ENCODE measurements at places on chromosomes 3 and 15.
A peak's percentile ranks its signal among the peaks of the same experiment; 100 is the strongest.

DNA sequence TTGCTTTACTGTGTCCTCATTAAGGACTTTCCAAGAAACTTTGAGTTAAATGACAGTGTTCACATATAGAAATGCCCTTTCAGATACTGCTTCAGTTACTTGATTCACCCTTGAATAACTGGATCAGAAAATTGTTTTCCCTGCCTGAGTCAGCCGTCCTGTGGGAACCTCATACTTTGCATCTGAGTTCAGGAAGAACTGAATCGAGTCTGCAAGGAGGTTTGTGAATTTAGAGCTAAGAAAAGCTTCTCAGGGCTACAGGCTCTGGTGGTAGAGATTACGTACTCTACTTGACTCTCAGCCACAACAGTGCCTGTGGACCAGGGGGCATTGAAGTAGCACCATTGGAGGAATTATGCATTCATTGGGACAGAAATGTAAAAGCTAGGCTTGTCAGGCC, 252.4 kb upstream of the C2CD4B start:
- DNase-seq: no peak

GRCh38 chr3:130459944-130460343, 57.0 kb upstream of the COL6A6 start:
- no peak for DNase-seq

- DNase-seq: peak; percentile 73
Measured at GRCh38 chr15:84035399-84035766, 200.2 kb upstream of the GOLGA6L4 start.

DNA sequence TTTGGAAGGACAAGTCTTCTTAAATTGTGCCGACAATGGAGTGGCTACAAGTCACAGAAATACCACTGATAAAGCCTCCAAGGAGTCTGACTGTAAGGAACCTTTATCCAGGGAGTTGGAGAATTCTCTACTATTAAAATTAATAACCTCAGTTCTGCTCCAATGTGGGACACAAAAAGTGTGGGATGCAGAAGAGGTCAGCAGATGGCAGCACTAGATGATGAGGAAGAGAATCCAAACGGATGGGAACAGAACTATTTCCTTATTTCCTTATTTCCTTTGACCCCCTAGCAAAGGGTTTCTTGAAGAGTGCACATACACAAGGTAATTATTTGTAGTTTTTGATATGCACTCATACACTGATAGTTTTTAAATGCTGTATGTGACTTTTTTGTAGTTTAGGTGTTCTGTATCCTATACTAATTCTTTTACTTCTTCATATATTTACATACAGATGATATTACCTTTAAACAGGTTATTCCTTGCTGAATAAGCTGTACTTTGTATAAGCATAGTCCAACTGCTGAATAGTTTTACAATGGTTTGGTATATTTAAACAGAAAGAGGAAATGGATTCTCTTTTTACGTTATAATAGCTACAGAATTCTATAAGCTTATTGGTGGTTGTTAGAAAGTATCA, 25.6 kb upstream of the NLGN1 start:
- DNase-seq: peak; percentile 57

- DNase-seq: no peak
Measured at GRCh38 chr15:91919014-91919534, 65.6 kb downstream of the SLCO3A1 start.

GRCh38 chr3:126972866-126973265, 10.0 kb upstream of the PLXNA1 start:
- peak; percentile 31 for DNase-seq

- DNase-seq: no peak
Measured at GRCh38 chr3:112874725-112875124, 28.1 kb upstream of the CD200R1L start.

DNA sequence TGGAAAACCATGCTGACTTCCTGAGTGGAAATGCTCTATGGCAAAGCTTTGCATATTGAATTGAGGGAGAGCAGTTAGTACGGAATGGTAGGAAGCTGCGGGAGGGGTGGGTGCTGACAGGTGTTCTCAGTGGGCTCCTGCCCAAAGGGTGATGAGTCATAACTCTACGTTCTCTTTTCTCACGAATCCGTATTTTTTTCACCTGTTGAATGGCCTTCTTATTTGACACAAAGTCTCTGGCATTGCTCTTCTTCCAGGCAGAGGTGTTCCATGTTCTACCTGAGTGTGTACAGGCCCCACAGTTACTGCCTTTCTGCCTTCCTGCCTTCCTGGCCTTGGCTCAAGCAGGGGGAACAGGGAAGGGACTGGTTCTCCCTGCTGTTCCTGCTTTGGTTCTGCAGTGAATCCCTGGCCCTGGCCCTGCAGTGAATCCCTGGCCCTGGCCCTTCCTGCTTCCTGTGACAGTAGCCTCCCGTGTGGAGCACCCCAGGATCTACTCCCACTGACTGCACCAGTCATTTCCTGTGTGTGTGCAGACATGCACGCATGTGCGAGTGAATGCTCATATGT, 31.9 kb downstream of the TRAK1 start:
- no peak for DNase-seq

GRCh38 chr15:89495638-89496145, 691 bp downstream of the RHCG start:
- DNase-seq: no peak

GRCh38 chr3:192570821-192571791, 156.2 kb downstream of the FGF12 start:
- no peak for DNase-seq

DNA sequence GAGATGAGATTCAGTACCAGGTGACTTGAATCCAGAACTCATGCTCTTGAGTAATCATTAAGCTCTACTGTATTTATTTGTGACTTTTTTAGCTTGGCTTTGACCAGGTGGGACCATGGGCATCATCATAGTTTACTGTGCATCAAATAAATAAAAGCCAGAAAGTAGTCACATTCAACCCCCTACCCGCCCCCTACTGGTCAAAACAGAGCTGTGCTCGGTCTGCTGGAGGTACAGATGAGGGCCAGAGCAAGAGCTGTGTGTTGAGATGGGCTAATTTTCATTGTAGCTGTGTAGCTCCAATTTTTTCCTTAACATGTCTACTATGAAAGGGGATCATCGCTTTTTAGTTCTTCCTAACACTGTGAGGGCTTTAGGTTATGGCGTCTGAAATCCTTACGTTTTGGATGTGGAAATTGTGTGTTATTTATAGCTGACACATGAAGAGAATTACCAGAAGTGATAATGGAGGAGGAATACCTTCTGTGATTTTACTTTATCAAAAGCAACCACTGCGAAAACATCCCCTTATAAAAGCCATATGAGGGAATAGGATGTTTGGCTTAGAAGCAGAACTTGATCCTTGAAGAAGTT, 375.1 kb downstream of the PTPRG start:
- peak; percentile 78 for DNase-seq

DNA sequence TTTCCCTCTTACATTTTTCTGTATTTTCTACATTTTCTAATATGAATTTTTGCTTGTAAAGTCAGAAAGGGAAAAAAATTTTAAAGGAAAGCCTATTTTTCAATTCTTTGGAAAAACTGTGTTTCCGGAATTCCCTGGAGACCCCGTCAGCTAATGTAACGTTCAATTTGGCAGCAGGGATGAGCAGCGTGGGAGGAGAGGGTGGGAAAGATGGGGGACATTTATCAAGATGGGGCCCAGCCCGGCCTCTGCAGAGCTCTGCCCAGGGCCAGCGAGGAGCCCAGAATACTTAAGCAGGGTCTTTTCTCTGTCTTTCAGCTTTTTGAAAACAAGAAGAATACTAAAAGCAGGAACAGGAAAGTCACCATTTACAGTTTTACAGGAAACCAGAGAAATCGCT, 129.0 kb downstream of the LRRK1 start:
- no peak for DNase-seq

Measured in GM23338 (cell line).